ENCODE measurements at places on chromosomes 7 and 10. TPM values are rescaled to one million over a fixed set of nuclear protein-coding genes. Genes with fewer than 3 reads are reported as not detected.

The MACROH2A2 gene
- polyA plus RNA-seq: not detected

- no peak for DNase-seq
Observed at GRCh38 chr10:77105761-77106221, 531.8 kb downstream of the KCNMA1 start.

- DNase-seq: no peak
Observed at GRCh38 chr10:15824498-15824897, 35.8 kb downstream of the MINDY3 start.

DNA sequence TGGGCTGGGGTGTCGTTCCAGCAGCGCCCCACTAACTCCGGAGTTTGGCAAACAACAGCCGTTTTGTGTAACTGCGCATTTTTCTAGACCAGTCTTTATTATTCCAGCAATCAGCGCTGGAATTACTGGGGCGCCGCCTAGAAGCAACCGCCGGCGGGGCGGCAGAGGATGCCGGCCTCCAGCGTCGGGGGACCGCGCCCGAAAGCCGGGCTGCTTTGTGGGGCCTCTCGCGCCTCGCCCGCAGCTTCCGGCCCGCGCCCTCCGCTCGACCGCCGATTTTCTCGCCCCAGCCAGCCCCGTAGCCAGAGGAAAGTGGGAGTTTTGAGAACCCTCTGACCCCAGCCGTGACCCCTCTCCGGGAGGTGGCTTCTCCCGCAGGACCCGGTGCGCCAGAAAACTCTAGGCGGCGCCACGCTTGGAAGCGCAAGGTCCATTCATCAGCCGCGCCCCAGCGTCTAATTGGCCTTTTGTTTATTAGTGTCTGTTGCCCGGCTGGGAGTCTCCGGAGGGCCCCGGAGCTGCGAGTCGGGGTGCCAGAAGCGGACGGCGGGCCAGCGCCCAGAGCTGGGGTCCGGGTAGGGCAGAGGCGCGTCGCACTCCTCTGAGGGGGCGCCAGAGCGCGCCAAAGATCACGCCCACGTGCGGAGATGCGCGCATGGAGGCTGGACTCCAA is 10.7 kb downstream of the EMX2 start:
- DNase-seq: no peak

DNA sequence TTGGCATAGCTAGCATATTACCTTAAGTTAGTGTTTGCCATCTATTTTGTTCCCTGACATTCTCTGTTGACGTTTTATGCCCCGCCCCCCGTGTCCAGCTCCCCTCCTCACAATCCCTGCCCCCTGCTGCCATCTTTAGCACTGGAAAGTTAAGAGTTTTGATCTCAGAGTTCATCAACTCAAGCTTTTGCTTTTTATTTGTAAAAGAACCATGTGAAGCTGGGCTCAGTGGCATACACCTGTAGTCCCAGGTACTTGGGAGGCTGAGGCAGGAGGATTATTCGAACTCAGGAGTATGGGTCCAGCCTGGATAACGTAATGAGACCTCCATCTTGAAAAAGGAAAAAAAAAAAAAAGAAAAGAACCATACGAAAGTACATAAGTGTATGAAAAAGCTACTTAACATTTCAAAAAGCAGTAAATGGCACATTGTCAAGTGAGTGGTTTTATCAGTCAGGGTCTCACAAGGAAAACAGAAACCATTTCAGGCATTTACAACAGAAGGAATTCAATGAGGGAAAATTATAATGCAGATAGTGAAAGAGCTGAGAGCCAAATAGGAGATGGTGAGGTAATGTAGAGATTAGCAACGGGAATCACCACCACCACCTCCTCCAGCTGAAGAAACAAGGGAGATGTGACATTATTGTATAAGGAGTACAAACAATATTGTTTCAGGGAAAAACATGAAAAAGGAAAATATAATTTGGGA is 64.9 kb downstream of the MCU start:
- DNase-seq: no peak

DNA sequence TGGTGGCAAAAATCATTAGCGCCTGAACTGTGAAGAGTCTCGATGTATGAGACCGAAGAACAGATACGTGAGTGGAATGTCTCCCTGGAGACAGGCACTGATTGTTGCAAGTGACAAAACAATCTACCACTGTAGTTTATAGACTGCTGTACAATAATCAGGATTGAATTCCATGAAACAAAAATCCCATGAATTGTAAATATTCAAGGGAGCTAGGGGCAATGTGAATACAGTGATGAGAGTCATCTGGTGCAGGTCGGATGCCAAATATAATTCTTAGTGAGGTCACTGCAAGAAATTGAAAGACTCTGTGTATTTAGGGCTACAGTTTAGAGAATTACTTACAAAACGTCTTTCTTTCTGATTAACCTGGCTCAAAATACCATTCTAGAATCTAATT is 594.4 kb upstream of the VSTM2A start:
- no peak for DNase-seq

DNA sequence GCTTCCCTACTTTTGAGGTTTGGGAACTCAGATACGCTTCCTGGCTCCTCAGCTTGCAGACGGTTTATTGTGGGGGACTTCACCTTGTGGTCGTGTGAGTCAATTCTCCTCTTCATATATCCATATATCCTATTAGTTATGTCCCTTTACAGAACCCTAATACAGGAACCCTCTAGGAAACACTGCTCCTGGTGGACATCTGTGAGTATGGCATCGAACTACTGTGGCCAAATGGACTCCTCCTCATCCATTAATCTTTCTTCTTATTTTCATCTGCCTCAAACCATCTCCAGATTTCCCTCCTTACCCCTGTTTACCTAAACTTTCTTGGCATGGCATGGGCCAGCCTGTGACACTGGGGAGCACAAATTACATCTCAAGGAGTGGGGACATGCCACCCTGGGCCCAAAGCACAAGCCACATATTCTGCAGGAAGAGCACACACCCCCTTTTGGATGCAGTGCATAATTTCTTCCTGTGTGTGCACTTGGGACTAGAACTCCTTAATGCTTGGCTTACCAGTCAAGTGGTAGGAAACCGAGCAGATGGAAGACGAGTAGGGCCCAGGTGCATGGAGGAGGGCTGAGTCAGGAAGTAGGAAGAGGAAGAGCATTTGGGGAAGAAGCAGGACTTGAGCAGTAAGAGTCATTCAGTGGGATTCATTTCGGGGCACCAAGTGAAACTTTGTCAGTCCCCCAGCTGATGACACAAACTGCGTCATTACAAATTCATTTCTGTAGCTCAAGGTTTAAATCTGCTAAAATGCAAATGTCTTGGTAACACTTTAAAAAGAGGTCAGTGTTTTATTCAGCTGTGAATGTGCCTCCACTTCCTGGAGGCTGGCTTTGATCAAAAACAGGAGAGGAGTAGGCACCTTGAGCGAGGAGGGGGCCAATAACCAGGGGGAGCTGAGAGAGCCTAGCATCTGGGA is 80.8 kb upstream of the PLXNA4 start:
- DNase-seq: no peak

- DNase-seq: no peak
Observed at GRCh38 chr10:29951441-29951931, 107.9 kb downstream of the JCAD start.

The ADRA2A gene
- not detected for polyA plus RNA-seq

GRCh38 chr7:29230871-29231345 is 36.3 kb downstream of the CHN2 start:
- DNase-seq: no peak

The OR6V1 gene
- not detected for polyA plus RNA-seq

GRCh38 chr10:87519582-87519981 is 14.9 kb downstream of the MINPP1 start:
- DNase-seq: no peak

- DNase-seq: no peak
Observed at GRCh38 chr10:79181698-79182521, 113.1 kb downstream of the ZMIZ1 start.

GRCh38 chr7:101817471-101818286 is at the start of gene CUX1:
Gene CUX1 (plus strand): TSS chr7:101817626. CDS start chr7:101817640, 14 bp downstream.
- DNase-seq: peak; percentile 69

DNA sequence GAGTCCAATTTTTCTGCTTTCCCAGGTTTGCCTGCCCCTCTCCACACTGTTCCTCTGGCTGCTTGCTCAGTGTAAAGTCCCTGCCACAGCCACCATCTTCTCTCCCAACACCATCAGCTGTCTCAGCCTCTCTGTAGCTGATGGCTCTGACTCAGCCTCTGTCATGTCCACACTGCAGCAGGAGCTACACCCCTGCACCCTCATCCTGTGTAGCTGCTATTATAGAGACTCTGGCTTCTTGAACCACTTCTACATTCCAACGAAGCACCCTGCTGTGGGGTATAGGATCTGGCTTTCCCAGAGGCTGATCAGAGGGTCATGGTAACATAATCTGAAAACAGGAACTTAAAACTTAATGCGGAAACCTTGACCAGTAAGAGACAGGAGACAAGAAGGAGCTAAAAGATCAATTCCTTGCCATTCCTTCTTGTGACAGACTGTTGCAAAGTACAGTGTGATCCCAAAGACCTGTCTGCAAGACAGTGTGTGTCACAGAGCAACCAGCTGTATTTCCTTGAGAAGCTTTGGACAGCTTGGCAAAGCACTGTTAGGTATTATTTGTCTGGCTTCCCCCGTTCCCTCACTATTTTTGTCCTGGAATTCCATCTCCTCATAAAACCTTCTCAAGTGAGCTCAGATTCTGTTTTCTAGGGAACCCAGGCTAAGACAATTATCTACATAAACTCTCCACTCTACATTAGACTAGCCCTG is 42.3 kb downstream of the NRCAM start:
- no peak for DNase-seq

DNA sequence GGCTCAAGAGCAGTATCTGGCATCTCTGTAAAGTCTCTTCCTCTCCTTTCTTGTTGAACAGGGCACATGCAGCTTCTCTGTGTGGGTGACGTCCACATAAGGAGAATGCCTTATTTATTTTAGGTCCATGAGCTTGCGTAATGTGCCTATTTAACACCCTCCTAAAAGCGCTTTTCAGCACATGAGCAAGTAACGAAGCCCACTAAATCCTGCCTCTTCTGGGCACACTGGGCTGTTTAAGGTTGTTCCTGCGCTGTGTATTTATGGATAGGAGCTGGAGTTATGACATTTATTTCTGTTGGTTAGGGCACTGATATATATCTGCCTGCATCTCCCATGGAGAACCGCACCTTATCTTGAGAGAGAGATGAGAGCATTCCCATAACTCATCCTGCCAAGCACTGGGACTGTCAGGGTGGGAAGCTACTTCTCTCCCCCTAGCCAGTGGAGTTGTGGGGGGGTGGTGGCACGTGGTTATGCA is 76.1 kb downstream of the LRRC4 start:
- no peak for DNase-seq

The TRIM56 gene
- 6.1 TPM for polyA plus RNA-seq

DNA sequence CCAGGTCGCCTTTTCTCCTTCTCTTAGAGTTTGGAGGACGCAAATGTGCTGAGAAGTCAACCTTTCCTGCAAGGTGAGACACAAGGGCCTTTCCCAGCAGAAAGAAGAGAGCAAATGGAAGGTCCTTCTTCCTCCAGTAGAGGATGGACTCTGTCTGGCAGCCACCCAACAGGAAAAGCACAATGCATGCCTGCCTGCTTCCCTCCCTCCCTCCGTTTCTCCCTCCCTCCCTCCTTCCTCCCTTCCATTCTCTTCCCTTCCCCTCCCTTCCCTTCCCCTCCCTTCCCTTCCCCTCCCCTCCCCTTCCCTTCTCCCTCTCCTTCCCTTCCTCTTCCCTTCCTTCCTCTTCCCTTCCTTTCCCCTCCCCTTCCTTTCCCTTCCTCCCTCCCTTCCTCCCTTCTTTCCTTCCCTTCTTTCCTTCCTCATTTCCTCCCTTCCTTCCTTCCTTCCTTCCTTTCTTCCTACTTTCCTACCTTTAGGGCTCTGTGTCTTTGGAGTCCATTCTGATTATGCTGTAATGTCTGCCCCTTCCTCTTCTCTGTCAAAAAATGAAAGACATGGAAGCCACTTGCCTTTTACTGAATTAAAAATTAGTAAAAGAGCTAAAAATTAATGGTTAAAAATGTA is 66.4 kb downstream of the TRUB1 start:
- no peak for DNase-seq
